ENCODE measurements at places on chromosomes 5 and 9.
A peak's percentile ranks its signal among the peaks of the same experiment; 100 is the strongest.

DNA sequence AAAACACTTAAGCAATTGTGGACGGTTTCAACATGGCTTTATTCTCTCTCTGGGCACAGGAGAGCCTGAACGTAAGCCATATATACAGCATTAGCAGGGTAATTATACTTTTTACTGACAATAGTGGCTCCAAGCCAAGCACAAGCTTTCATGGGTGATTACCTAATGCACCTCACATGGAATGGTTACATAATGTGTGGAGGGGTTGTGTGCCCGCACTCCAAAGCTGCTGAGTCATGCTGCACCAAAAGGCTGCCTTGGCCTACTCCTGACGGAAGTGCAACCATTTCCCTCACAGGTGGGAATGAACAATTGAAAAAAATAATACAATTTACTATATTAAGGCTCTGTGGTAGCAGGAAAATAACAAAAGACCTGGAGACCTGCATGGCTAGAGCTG is 86.5 kb upstream of the ATP10B start:
- no peak for DNase-seq

- DNase-seq, result no peak
Measured at GRCh38 chr5:139037732-139038131, 160.4 kb downstream of the SIL1 start.

- DNase-seq, result no peak
Measured at GRCh38 chr9:100058699-100059579, 39.9 kb downstream of the ERP44 start.

DNA sequence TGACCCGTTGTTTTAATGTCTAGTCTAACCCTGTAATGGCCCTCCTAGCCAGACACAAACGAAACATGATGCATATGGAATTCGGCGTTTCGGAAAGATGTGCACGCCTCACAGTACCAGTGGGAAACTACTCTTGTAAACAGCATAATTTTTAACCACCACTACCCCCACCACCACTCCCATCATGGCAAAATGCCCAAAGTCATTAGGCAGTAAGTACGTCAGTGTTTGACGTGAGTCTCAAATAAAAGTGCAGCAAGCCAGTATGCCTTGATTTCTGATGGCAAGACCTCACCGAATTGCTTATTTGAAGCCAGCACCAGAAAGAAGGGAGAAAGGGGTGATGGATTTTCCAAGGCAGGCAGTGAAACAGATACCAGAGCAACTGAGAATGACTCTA is 71.4 kb downstream of the ADRB2 start:
- DNase-seq, result peak; percentile 34

DNA sequence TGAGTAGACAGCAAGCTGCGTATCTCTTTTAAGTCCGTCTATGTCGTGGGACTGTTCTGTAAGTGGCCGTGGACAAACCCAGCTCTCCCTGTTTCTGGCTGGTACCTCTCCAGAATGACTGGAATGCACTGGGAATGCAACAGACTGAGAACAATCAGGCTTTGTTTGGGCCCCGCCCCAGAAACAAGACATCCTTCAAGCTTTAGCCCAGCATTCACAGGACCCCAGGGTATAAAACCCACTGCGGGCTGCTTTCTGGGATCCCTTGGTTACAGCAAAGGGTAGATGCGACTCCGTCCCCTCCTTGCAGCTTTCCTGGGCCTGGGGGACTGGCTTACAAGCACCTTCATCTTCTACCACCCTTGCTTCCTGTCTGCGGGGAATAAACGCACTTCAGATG is 45.6 kb upstream of the SPTLC1 start:
- no peak for DNase-seq

DNA sequence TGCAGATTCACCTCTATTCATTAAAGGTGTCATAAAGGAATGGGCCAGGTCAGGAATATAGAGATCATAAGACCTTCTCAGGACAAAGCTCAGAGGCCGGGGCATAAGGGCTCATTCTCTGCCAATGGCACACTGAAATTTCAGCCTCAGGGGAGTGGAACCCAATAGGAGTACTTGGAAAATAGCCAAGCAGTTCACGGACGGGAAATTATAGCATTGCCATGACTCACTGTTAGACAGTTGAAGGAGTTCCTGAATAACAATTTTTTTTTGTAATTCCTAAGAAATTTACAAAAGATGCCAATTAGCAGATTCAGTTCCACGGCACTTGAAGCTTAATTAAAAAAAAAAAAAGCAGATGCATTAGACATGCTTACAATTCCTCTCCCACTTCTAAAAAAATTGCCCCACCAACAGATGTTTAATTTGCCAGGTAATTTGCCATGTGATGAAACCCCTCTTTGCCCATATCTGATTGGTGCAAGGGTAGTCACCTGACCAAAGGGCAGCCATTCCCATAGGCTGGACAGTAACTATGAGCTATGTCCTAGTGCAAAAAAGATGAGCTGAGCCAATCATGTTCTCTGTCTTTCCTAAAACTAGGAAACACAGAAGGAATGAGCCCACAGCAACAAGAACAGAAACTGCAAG is 58.6 kb downstream of the PTCD2 start:
- DNase-seq, result no peak

- DNase-seq, result peak; percentile 26
Measured at GRCh38 chr5:172661526-172661925, 20.5 kb downstream of the NEURL1B start.

- DNase-seq, result no peak
Measured at GRCh38 chr5:16546732-16547131, 70.1 kb downstream of the RETREG1 start.

DNA sequence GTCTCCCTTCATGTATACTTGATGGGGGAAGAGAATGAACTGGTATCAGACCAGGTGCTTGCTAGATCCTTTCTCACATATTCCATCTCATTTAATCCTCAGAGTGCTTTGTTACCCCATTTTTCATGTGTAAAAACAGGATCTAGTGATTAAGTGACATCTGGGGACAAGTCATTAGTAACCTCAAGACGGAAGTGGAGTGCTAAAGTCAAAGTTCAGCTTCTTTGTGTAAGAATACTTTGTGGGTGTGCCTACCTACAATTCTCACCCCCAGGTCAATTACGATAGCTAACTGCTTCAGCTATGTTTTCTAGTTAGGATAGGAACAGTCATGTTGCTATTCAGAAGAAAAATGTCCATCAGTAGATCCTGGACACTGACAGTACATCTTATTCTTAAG is 3.1 kb upstream of the FAM120AOS start:
- DNase-seq, result no peak

GRCh38 chr5:180641566-180641900 is 7.9 kb downstream of the FLT4 start:
- DNase-seq, result peak; percentile 44

GRCh38 chr9:4555236-4555635 is 65.0 kb downstream of the SLC1A1 start:
- no peak for DNase-seq

DNA sequence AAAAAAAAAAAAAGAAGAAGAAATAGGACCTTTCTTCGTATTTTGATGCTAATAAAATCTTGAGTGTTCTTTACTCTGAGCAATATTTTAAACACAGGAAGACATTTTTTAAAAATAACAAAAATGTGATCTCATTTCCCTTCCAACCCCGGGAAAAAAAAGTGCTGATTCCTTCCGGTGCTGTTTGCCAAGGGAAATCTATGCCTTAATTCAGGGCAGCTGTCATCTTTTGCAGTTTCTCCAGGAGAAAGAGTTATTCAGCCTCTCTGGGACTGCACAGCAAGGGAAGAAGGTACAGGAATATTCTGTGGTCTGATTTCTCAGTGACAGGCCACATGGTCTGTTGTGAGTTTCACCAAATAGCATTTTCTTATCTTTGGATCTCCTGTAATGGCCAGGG is 291.9 kb upstream of the IRX1 start:
- DNase-seq, result no peak

DNA sequence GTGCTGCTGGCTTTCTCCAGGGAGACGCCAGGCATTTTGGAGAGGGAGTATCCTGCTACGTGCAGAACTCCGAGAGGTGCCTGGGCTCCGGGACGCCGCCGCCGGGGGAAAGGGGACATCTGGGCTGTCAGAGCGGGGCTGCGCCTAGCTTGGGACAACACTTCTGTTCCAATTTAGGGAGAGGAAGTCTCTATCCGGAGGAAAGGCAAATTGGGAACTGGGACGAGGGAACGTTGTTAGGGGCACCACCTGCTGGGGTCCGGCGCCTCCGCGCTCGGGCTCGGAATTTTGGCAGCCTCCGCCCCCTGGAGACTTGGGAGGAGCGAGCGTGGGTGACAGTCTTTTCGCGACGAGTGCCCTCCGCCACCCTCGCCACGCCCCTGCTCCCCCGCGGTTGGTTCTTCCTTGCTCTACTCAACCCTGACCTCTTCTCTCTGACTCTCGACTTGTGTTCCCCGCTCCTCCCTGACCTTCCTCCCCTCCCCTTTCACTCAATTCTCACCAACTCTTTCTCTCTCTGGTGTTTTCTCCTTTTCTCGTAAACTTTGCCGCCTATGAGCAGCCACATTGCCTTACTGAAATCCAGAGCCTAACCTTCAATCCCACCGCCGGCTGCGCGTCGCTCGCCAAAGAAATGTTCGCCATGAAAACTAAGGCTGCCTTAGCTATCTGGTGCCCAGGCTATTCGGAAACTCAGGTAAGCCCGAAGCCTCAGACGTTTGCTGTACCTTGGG is 1.6 kb downstream of the TSLP start:
- peak; percentile 79 for DNase-seq

DNA sequence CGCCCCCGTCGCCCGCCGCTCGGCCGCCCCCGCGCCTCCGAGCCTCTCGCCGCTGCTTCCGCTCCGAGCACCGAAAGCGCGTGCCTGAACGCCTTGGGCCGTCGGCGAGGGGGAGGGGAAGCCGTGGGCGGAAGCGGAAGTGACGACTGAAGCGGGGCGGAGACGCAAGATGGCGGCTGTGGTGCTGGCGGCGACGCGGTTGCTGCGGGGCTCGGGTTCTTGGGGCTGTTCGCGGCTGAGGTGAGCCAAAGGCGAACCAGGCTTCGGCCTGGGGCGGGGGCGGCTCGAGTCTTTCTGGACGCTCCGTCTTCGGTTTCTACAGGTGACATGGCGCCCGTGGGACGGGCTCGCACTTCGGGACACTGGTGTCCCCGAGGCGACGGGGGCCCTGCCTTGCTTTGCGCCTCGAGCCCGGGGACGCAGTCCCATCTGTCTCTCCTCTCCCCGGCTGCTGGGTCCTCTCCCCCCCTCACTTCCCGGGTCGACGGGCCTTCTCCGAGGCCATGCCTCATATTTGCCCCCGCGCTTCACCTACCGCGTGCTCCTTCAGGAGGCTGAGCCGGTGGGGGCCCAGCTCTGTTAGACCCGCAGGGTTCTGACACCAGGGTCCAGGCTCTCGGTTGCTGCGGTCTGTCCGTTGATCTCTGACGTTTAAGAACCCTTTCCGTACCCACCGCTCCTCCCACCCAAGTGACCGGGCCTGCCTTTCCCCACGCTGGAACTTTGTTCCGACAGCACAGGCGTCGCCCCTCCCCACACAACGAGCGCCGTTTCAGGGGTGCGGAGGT is at the start of the genes ENTR1 and PMPCA:
ENTR1 (minus strand) TSS at position 115 of the 788 bp plus-strand sequence. CDS start 217 bp downstream, outside the sequence.
PMPCA (plus strand) TSS at position 159 of the 788 bp plus-strand sequence; CDS start at position 170, 11 bp downstream.
- peak; percentile 100 for DNase-seq

DNA sequence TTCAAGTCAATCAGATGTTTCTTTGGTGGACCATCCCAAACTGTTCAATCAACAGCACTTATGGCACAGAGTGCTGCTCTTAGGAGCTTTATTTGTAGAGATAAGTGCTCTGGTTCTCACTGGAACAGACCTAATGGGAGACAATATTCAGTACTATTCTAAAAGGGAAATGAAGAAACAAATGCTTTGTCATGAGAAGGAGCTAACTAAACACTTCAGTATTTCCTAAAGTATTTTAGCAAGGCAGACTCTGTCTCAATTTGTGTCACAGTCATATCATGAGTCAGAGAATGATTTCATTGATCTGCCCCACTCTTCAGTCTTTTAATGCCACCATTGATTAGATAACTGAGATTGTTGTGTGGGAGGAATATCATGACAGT is 175.3 kb downstream of the SLF1 start:
- DNase-seq, result peak; percentile 14

- no peak for DNase-seq
Measured at GRCh38 chr9:125763394-125763801, 16.2 kb downstream of the PBX3 start.

- DNase-seq, result peak; percentile 79
Measured at GRCh38 chr5:124453221-124454051, 293.0 kb downstream of the ZNF608 start.

GRCh38 chr5:43268188-43268820 is 44.9 kb downstream of the HMGCS1 start:
- DNase-seq, result no peak

DNA sequence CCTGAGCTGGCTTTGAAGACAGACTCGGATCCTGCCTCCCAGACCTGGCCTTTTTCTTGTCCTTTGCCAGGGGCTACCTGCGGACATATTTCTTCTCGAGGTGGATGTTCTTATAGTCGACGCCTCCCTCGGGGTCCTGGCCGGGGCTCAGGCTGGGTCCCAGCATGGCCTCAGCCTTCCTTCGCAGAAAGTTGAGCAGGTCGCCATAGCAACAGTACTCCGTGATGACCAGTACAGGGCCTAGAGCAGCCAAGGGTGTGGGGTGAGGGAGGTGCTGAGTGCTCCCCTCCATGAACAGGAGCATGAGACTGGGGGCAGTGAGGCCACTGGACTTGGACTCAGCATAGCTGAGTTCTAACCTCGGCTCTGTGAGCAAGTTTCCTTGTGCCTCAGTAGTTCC is 26.7 kb downstream of the CSF1R start:
- peak; percentile 58 for DNase-seq

DNA sequence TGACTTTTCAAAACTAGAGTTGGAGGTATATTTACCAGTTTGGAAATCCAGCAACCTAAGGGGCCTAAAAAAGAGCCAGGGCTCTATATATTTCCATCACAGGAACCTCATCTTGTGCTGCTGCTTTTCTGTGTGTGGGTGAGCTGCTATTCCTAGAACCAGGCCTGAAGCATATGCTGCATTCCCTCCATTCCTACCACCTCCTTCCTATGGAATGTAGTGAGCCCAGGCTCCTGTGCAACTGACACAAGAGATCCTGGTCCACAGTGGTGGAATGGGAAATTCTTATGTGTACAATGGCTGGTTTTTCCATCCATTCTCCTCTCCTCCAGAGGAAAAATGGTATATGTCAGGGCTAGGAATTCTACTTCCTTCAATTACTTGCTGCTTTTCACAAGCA is 39.1 kb downstream of the SPEF2 start:
- no peak for DNase-seq

GRCh38 chr5:57366744-57367143 is 115.9 kb downstream of the ACTBL2 start:
- DNase-seq, result no peak

- no peak for DNase-seq
Measured at GRCh38 chr5:13472842-13473241, 471.6 kb downstream of the DNAH5 start.

All from osteoblast (primary cell).